ENCODE measurements at places on chromosomes 3 and 15.

- H3K36me3 ChIP-seq = peaks cover 4% of the 10 kb centered on the region
- DNase-seq = no peak
- H3K4me3 ChIP-seq = no peak overlapping the region
- H3K4me1 ChIP-seq = no peaks in the 10 kb centered on the region
- no peaks in the 10 kb centered on the region for H3K27me3 ChIP-seq
Observed at GRCh38 chr15:71939981-71940588, 129.7 kb downstream of the NR2E3 start.

GRCh38 chr3:114846252-114846651 lies 300.8 kb downstream of the ZBTB20 start:
- H3K27ac ChIP-seq = no peak overlapping the region
- no peak for DNase-seq
- H3K27me3 ChIP-seq = no peaks in the 10 kb centered on the region
- H3K36me3 ChIP-seq = no peaks in the 10 kb centered on the region
- no peak overlapping the region for H3K4me3 ChIP-seq
- H3K4me1 ChIP-seq = peaks cover 6% of the 10 kb centered on the region

DNA sequence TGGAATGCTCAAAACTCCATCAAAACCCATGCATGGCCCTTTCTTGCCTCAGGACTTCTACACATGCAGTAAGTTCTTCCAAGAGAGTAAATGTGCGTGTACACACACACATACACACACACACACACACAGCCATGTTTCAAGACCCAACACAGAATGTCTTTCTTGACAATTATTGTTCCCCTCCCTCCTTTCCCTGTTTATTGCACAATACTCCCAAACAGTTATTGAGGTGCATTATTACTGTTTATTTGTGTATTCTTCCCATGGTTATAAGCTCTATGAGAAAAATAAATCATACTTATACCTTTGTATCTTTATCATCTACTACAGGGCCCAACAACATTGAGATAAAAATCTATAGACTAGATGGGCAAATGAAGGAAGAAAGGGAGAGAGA lies 523.8 kb upstream of the NAALADL2 start:
- no peaks in the 10 kb centered on the region for H3K36me3 ChIP-seq
- no peak overlapping the region for H3K4me3 ChIP-seq
- H3K27me3 ChIP-seq = no peaks in the 10 kb centered on the region
- H3K27ac ChIP-seq = no peak overlapping the region
- DNase-seq = no peak
- no peaks in the 10 kb centered on the region for H3K4me1 ChIP-seq

DNA sequence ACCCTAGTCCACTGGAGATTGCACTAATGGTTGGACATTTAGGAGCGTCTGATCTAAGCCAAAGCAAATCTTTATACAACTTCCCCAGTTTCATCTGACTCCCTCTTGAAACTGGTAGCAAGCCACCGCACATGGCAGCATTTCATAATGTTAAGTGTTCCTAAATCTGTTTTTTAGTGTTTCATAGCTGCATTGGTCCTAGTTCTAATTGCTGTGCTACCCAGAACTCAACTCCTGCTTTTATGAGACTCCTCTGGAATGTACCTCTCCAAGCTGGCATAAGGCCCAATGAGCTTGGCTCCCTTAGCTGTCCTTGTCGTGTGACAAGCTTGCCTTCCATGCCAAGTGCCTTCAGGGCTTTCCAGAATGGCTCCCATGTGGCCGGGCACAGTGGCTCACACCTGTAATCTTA lies 65.3 kb upstream of the FLNB start:
- H3K4me3 ChIP-seq = no peak overlapping the region
- H3K27ac ChIP-seq = no peak overlapping the region
- H3K36me3 ChIP-seq = peaks cover 31% of the 10 kb centered on the region
- peaks cover 16% of the 10 kb centered on the region for H3K4me1 ChIP-seq
- DNase-seq = peak; percentile 36
- H3K27me3 ChIP-seq = no peaks in the 10 kb centered on the region

DNA sequence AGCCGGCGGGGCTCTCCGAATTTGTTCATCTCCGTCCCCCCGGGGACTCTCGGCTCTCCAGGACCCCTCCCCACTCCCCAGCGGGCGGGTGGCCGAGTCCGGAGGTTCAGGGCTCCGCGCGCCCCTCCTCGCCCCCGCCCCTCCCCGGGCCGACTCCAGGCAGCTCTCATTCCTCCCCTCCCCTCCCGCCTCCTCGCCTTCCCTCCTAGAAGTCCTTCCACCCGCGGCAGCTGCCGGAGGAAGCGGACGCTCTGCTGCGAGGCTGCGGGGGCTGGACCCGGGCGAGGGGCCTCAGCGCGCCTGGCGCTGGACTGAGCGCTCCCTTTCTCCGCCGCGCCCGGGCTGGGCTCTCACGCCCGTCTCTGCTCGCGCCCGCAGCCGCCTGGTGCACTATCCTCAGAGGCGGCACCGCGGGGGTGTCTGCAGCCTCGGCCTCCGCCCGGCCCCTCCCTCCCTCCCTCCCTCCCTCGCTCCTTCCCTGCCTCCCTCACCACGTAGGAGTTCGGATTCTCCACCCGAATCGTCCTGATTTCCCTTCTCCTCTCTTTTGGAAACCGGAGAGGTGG lies at the start of gene ROBO2:
Gene ROBO2, plus strand, starts transcription at position 494 of the 566 bp plus-strand sequence. CDS start 687 bp downstream, outside the sequence.
- peaks cover 97% of the 10 kb centered on the region for H3K27me3 ChIP-seq
- no peaks in the 10 kb centered on the region for H3K36me3 ChIP-seq
- H3K4me1 ChIP-seq = peaks cover 10% of the 10 kb centered on the region
- no peak within 1 kb of the TSS for H3K27ac ChIP-seq
- no peak for DNase-seq

DNA sequence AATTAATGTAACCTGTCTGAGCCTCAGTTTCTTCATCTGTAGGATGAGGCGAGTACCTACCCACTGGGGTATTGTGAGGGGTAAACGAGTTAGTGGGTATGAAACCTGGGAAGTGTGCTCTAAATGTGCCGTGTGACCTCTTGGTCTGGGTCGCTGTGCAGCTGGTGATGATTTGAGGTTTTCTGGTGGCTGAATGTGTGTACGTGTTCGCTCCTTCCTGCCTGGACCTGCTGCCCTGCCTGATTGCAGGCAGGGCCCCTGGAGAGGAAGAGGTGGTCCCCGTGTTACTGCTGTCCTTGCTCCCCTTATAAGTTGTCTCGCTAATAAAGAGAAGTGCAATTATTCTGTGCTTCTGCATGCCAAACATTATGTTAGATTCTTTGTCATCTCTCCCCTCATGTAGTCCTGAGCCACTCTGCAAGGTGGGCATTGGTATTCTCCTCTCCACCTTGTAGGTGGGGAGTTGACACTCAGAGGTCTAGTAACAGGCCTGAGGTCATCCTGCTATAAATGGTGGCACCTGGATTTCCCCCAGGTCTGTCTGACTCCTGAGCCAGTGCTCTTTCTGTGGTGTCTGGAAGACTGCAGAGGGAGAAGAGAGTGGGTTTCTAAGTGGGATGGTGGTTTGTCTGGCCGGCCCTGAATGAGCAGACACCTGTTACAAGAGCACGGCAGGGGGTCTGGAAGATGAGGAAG lies 15.7 kb downstream of the PDIA5 start:
- H3K4me1 ChIP-seq = peaks cover 18% of the 10 kb centered on the region
- peak overlapping the region; percentile 50 for H3K27ac ChIP-seq
- no peak overlapping the region for H3K4me3 ChIP-seq
- no peaks in the 10 kb centered on the region for H3K36me3 ChIP-seq

DNA sequence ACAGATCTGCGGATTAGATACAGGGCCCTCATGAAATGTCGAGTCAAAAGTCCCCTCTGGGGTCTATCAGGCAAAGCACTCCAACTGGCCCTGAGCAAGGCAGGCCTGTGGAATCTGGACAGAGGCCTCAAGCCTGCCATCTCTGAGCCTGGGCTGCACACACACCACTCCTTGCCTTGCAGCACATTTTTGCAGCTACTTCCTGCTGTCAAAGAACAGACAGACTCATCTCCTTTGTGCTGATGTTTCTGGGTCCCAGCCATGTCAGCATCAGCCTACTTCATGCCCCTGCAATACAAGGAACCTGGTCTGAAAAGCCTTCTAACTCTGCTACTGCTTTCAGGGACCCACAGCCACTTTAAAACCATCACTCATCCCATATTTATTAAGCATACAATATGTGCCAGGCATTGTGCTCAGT lies 60.6 kb upstream of the IL12A start:
- DNase-seq = peak; percentile 11
- no peak overlapping the region for H3K4me3 ChIP-seq
- H3K27me3 ChIP-seq = no peaks in the 10 kb centered on the region
- peak overlapping the region; percentile 24 for H3K27ac ChIP-seq
- no peaks in the 10 kb centered on the region for H3K36me3 ChIP-seq

- no peaks in the 10 kb centered on the region for H3K4me1 ChIP-seq
- no peak overlapping the region for H3K4me3 ChIP-seq
- no peaks in the 10 kb centered on the region for H3K36me3 ChIP-seq
- no peaks in the 10 kb centered on the region for H3K27me3 ChIP-seq
Observed at GRCh38 chr3:187705164-187705563, 2.8 kb upstream of the RTP2 start.
